NCI-H1048 (cell line): ENCODE measurements at places on chromosomes 1 and 21.

DNA sequence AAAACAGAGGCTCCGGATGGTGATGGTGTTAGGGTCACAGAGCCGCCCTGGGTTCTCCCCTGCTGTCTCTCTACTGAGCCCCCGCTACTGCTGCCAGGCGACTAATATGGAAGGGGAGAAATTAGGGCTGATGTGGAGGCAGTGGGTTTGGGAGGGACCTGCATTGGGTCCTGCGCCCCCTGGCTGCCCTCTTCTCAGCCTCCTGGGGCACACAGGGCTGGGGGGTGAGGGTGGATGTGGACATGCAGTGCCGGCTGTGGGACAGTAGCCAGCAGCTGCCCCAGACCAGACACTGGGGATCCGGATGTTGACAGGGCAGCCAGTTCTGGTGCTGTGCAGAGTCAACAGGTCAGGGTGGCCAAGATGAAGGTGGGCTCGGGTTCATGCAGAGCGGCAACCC lies 1.5 kb upstream of the CLCNKB start:
- DNase-seq = no peak

DNA sequence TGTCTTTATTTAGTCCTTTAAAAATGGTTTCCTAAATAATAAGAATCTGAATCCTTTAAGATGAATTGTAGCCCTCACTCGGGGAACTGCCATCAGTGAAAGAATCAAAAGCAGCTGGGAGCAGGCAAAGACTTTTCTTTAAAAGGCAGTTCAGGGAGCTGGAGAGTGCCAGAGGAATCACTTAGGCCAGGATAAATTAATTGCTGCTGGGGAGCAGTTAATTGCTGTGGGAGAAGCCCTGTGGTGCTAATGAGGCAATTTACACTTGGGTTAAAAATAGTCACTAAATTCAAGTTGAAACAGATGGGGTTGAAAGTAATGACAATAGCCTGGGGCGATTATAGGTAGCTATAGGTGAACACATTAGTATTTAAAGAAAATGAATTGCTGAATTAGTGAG lies 38.7 kb upstream of the COL24A1 start:
- DNase-seq = no peak

GRCh38 chr21:38319781-38320180 lies 63.0 kb downstream of the KCNJ15 start:
- DNase-seq = no peak

DNA sequence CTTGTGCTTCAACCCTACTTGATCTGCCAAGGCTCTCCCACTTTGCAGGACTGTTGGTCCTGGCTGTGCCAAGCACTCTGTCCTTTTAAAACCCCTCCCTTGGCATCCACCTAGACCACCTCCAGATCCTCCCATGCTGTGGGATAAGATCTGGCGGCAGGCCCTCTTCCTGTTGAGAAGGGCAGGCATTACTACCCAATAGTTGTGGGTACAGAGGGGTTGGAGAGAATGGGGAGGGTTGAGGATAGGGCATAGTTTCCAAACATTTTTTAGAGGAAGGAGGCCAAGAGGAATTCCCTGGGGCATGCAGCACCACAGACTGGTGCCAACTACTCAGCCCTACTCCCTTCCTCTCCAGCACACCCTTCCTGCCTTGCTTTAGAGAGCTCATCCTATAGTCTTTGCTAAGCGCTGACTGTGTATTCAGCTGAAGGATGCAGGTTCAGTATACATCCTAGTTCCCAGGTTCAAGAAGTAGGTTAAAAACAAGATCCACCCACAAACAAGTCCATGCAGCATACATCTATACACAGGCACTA lies 70.7 kb downstream of the TRABD2B start:
- DNase-seq = no peak

DNA sequence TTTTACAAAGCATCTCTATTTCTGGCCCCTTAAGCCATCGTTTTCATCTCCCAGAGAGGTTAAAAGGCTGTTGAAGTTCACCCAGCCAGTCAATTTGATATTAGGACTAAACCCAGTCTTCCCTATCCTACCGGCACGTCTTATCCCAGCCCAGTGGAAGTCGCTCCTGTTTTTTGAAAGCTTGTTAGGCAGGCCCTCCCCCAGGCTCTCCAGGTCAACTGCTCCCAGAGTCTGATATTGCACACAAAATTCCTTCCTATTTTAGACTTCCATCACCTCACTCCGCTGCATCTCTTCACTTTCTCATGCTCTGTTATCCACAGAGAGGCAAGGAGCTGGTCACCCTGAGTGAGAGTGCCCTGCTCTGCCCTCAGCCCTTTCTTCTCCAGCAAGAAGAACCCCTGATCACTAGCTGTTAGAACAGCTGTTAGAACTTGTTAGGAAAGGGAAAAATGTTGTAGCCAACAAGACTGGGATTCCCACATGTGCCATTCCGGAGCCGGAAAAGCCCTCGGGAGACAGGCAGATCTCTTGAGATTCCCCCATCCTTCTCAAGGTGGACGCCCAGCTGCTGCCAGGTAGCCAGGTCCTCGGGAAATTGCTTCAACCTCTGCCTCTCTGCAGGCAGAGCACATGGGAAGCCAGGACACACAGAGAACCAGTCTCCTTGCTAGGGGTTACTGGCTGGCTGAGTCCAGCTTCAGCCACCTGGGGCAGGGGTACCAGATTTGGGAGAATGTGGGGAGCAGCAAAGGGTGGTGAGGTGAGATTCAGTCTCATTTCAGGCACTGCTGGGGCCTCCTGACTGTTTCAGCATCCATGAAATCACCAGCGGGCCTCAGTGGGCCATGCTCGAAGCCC lies 25.7 kb downstream of the PLXNA2 start:
- DNase-seq = no peak

DNA sequence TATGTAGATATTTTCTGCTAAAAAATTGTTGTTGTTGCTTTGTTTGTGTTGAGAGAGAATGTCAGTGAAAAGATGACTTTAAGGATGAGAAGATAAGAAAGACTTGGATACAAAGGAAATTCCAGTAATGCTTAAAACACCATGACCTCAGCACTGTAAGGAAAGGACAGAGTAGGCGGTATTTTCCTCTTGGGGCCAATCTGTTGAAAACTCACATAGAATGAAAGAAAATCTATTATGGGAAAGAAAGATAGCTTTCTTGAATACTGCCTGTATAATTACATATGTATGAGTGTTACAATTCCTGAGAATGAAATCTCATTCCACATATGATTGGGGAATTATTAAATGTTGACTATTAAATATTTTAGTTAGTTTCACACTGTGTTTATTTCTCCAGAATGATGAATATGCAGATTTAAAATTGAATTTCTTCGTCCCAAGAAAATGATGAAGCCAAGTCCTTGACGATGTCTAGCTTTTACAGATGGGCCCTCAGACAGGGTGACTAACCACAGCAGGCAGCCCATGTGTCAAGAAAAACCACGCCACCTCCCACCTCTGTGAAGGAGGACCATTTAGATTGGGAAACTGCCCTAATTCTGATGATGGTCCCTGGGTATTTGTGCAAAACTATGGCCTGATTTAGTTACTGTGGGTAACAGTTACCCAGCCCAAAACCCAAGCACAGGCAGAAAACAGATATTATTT lies 49.7 kb upstream of the LMO4 start:
- DNase-seq = no peak

GRCh38 chr1:18581420-18581880 lies 49.2 kb upstream of the PAX7 start:
- DNase-seq = no peak

- DNase-seq = no peak
These were observed 46.6 kb downstream of the NEK7 start for GRCh38 chr1:198203434-198203833.

- DNase-seq = no peak
These were observed 10.8 kb upstream of the PTPRC start for GRCh38 chr1:198628067-198628455.

- DNase-seq = no peak
These were observed 398.3 kb downstream of the KCNT2 start for GRCh38 chr1:196209983-196210382.

GRCh38 chr1:33323663-33324477 lies 3.0 kb upstream of the A3GALT2 start:
- DNase-seq = no peak

DNA sequence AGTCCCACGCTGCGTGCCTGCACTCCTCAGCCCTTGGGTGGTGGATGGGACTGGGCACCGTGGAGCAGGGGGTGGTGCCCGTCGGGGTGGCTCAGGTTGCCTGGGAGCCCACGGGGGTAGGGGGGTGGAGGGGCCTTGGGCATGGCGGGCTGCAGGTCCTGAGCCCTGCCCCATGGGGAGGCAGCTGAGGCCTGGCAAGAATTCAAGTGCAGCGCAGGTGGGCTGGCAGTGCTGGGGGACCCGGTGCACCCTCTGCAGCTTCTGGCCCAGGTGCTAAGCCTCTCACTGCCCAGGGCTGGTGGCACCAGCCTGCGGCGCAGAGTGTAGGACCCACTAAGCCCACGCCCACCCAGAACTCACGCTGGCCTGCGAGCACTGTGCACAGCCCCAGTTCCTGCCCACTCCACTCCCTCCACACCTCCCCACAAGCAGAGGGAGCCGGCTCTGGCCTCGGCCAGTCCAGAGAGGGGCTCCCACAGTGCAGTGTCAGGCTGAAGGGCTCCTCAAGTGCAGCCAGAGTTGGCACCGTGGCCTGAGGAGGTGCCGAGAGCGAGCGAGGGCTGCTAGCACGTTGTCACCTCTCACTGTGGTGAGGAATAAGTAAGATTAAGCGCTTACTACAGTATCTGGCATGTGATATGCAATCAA lies 12.8 kb downstream of the TNNI3K start:
- DNase-seq = no peak

- no peak for DNase-seq
These were observed 30.8 kb downstream of the KCNA3 start for GRCh38 chr1:110643879-110644472.

DNA sequence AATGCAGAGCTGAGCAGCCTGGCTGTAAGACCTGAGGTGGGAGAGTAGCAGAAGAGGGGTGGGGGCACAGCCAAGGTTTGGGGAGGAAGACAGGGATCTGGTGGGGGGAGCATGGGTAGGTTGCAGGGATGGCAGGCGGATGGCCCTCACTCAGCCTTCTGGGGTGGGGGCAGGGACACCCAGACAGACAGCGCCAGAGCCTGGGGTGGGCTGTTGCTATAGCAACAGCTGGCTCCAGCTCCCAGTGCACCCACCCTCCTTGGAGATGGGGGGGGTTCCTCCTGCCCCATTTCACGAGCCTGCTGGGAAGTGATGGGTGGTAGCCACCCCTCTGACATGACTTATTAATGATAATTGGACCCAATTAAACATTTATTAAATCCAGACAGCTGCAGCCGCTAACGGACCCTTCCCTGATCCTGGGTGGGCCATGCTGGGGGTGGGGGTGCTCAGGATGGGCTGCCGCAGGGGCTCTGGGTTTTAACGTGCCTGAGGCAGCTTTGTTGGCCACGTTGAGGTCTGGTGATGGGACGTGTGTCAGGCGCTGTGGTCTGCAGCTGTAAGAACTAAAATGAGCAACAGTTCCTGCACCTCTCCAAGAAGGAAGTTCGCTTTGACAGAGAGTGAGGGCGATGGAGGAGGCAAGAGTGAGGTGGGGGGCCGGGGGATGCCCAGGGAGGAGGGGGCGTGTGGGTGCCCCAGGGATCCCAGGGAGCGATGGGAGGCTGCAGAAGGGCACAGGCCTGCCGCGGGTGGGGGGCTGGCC lies 19.4 kb downstream of the AGRN start:
- no peak for DNase-seq

- DNase-seq = no peak
These were observed 14.8 kb downstream of the DCST2 start for GRCh38 chr1:155018617-155019348.

- DNase-seq = no peak
These were observed 69.4 kb downstream of the ALG14 start for GRCh38 chr1:95003433-95003738.

GRCh38 chr1:23977187-23977853 lies 2.8 kb downstream of the SRSF10 start:
- DNase-seq = no peak

DNA sequence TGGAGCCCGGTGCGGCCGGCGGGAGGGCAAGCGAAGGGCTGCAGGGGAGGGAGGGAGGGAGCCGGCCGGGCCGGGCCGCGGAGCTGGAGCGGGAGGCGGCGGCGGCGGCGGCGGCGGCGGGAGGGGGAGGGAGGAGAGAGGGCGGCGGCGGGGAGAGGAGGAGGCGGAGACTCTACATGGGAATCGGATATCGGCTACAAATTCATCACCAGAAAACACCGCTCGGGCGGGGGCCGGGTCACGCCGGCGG lies at the start of gene AKT3:
Gene AKT3 (minus strand): TSS at position 42 of the 250 bp plus-strand sequence. CDS start 7,073 bp downstream, outside the sequence.
- peak; percentile 68 for DNase-seq

- no peak for DNase-seq
These were observed 142.2 kb downstream of the URB2 start for GRCh38 chr1:229768232-229768631.

DNA sequence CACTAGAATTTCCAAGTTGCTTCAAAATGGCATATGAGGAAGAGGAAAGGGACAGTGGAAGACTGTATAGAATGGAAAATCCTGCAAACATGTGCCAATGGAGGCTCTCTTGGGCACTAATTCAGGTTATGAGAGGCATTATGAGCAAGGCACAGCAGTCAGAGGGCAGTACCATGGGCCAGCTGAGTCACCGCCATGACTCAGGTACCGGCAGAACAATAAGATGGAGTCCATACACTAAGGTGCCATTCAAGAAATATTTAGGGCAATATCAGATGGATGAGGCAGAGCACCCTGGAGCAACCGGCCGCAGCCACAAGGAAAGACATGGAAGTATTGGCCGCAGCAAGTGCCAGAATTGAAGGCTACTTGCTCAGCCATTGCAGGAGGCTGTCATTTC lies 25.6 kb upstream of the VAV3 start:
- DNase-seq = no peak

DNA sequence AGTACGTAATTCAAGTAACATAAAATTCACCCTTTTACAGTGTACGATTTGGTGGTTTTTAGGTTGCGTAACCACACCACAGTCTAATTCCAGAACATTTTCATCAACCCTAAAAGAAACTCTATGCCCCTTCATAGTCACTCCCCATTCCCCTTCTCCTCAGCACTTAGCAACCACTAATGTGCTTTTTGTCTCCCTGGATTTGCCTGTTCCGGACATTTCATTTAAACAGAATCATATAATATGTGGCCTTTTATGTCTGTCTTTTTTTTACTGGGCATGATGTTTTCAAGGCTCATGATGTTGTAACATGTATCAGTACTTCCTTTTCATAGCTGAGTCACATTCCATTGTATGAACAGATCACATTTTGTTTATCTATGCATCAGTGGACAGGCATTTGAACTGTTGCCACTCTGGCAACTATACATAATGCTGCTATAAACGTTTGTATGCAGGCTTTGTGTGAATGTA lies 20.8 kb downstream of the OBSCN start:
- DNase-seq = no peak

- DNase-seq = no peak
These were observed 29.6 kb downstream of the RAP1A start for GRCh38 chr1:111649227-111649626.

- DNase-seq = no peak
These were observed 65.6 kb downstream of the NTPCR start for GRCh38 chr1:233015965-233016364.

DNA sequence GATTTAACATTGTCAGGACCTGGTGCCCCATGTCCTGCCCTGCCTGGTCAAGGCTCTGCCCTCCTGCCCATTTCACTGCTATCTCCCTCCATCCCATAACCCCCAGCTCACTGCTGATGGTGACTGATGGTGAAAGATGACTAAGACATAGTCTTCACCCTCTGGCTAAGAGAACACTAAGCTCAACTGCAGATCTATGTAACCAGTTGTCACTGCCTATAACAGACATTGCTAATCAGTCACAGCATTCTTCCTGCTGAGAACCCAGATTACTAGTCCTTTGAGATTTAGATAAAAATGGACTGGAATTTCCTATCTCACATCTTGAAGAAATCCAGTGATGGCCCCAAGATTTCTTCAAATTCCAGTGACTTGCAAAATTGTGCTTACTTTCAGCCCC lies 8.0 kb upstream of the ZNF362 start:
- no peak for DNase-seq
